ENCODE measurements at places on chromosomes 2 and 18. TPM values are rescaled to one million over a fixed set of nuclear protein-coding genes. Genes with fewer than 3 reads are reported as not detected.

GRCh38 chr2:29703336-29703735, 218.1 kb downstream of the ALK start:
- DNase-seq = no peak

Gene PIGN
- total RNA-seq = 29.6 TPM

Gene TET3
- 3.2 TPM for total RNA-seq

Gene GKN2
- total RNA-seq = not detected

Data from heart left ventricle (tissue), 16 donors.